ENCODE measurements at places on chromosomes 6 and 20.

DNA sequence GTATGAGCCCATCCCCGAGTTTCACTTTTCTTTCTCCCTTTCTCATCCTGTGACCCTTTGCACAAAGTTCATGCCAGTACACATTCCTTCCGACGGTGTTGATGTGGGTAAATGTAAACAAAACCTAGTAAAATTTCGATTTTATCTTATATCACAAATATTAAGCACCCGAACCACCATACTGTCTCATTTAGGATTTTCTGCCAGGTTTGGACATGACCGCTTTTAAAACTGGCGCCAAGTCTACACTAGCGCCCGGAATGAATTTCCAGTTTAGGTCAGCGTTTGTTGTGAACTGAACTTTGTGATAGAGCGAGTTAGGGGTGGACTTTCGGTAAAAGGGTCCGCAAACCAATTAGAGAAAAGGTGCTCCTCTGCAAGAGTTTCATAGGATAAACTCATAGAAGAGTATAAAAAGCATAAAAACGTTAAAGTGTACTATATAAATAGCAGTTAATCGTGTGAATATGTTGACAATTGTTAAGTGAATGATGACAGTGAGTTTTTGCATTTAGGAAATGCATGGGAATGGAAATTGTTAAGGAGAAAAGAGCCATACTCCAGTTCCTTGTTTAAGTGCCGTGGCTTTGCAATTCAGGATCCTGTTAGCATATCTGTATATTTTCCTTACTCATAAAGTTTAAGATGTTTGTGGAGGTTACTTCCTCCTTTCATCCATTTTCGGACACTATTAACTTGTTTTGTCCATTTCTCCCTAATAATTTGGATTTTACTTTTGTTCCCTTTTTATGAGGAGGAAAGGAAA, 937 bp downstream of the AKAP7 start:
- DNase-seq = no peak

DNA sequence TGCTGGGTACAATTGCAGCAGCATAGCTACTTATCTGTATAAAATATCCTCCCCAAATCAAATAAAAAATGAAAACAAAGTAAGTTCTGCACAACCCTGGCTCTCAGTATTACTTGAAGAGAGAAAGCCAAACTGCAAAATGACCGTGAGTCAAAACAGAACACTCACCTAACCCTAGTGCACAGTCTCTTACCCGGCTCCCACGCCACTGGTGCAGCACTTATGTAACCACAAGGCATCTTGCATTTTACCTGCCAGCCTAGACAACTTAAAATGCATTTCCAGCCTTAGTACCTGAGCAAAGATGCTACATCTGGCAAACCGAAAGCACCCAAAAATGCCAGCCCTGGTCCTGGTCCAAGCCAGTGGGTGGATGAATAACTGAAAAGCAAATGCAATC, 12.4 kb upstream of the SIRPB1 start:
- no peak for DNase-seq

- no peak for DNase-seq
Measured at GRCh38 chr20:11755071-11755841, 162.4 kb upstream of the BTBD3 start.

GRCh38 chr6:43481591-43482236, 4.3 kb downstream of the TJAP1 start:
- DNase-seq = no peak

DNA sequence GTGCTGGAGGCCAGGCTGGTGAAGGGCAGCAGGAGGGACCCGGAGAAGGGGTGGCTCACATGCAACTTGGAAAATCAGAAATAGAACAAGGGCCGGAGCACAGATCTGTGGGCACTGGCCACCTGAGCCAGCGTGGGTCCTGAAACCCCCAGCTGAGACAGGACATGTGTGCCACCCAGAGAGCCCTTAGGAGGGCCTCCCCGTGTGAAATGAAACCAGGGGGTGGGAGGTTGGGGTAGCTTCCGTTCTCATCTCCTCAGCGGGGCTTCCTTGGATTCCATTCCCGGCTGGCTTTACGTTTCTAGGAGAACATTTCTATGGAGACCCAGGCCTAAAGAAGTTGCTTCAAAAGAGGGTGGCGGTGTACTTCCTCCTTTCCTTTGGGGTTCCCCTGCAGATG, 5.7 kb downstream of the FOXP4 start:
- DNase-seq = no peak

DNA sequence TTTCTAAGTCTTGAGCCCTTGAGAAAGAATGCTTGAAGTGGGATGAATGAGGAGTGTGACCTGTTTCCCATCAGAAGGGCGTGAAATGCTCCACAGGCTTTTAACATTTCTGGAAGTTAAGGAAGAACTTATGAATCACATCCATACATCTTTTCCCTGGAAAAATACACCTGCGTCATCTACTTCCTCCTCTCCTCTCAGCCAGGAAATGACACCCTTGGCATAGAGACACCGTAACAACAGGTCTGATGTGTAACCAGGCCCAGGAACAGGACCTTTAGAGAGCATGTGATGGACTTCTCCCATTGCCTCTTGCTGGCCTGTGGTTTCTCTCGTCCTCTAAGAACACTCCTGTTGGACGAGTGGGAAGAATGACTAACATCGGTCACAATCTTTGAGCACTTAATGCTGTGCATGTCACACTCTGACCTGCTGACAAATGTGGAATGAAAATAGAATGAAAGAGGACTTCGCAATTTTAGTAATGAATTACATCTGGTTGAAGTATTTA, 28.5 kb upstream of the CITED2 start:
- DNase-seq = no peak

DNA sequence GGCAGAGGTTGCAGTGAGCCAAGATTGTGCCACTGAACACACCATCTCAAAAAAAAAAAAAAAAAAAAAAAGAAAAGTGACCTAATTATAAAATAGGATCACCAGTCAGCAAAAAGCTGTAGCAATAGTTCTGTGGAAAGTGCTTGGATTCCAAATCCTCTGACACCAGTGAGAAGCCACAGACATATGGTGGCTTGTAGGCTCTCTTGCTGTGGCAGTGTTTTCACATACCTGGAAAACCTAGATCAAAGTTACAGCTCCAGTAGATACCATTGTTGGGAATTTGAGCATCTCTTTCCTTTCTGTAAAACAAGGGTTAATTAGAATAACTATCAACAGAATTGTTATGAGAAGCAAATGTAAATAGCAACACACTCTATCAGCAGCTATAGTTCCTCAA, 4.1 kb downstream of the CCDC170 start:
- DNase-seq = no peak

DNA sequence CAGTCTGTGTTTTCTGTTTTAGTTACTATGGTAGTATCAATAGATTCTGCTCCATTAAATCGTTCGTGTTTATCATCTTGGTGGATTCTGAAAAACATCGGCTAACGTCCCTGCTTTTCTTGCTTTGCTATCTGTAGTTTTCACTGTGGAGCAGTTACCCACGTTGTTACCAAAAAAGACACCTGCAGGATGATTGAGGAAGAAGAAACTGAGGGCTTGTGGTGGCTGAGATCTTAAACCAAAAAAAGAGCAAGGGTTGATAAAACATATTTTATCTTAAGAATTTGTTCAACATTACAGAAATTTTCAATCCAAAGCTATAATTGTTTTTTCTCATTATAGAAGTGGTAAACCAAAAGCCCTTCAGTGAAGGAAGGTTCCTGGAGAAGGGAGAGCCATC, 166.3 kb downstream of the FARS2 start:
- DNase-seq = no peak

DNA sequence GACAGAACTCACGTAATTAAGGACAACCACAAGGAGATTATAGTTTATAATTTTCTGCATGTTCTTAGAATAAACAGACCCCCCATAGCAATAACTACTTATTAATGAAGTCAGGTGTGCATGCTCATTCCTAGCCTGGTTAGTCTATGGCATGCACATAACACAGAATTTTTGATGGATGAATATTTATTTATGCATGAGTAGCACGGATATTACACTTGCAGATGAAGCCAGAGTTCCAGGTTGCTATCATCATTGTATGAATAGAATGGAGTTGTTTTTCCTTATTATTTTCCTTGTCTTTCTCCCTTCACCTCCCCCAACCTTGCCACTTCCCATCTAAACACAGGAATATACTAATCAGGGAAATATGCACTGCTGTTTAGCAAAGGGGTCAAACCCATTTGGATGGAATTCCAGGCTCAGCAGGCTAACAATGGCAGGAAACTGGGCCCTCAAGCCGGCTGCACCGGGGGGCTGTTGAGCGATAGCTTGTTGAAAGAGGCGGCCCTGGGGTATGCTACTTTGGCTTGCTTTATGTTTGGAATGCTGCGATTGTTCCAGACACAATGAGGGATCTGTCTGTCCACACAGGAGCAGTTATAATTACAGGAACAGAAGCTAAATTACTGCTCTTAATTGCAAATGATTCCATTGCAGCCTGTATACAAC, 112.6 kb downstream of the TMEM170B start:
- no peak for DNase-seq

DNA sequence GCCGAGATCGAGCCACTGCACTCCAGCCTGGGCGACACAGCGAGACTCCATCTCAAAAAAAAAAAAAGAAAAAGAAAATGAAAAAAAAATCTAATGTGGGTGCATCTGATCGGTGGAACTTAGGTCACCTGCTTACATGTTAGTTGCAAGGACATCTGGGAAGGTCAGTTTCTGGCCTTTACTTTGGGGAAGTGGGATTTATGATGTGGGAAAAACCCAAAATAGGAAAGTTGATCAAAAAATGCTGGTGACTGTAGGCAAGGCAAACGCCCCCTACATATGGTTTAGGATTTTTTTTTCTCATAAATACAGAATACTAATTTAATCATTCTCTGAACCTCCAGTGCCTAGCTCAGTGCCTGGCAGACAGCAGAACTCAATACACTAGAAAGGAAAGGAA, 69.2 kb upstream of the PIM1 start:
- no peak for DNase-seq

GRCh38 chr20:48782053-48782452, 45.7 kb downstream of the PREX1 start:
- no peak for DNase-seq

- DNase-seq = peak; percentile 40
Measured at GRCh38 chr20:43938932-43939761, 24.5 kb downstream of the TOX2 start.

GRCh38 chr20:3788685-3789155, 2.2 kb upstream of the CENPB start:
- DNase-seq = no peak

GRCh38 chr20:49490689-49491088, 8.2 kb upstream of the KCNB1 start:
- DNase-seq = no peak

GRCh38 chr6:134422426-134423231, 104.7 kb upstream of the SGK1 start:
- no peak for DNase-seq

DNA sequence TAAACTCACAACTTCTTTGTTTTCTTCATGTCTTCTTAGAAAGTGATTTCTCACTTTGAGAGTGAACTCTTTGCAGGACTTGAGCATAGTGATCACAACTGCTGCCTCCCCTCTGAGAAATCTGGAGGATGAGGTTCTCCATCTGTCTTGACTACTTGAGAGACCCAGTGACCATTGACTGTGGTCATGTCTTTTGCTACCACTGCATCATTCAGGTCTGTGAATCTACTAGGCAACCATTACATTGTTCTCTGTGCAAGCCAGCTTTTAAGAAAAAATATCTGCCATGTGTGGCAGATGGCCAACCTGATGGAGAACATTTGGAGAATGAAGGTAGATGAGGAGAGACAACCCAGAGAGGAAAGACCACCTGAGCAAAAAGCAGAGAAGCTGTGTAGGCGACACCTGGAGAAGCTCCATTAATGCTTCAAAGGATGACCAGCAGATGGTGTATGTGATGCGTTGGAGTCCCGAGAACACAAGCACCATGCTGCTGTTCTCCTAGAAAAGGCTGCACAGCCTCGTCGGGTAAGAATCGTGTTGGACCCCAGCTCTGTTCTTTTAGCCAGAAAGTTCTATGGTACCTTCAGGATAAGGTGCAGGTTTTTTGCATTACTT, 25.1 kb upstream of the TRIM26 start:
- DNase-seq = no peak

- DNase-seq = no peak
Measured at GRCh38 chr20:25571240-25571639, 14.1 kb downstream of the NINL start.

DNA sequence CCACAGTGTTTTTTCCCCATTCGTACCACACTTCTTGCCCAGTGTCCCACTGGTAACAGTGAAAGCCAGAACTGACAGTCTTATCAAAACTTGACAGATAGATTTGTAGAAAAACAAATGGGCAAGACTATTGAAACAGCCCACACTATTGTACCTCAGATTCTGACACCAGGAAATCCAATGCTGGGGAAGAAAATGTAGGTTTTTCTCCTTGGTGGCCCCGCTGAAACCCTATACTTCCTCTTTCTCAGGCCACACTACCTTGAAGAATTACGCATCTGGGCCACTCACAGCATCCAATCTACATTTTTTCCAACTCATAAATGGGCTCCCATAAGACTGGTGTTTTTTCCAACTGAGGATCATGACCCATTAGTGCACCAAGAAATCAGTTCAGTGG, 90.9 kb upstream of the HDDC2 start:
- no peak for DNase-seq

DNA sequence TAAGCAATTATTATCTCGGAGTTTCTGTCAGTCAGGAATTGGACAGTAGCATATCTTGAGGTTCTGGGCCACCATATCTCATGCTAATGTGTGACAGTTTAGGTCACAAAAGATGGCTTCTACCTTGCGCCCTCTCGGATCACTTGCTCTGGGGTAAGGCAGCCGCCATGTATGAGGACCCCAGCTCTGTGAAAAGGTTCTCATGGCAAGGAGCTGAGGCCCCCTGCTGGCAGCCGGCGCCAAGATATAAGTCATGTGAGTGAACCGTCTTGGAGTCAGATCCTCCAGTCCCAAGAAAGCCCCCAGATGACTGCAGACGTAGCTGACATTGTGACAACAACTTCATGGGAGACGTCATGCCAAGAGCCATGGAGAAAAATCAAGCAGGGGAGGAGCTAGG, 670.8 kb downstream of the KIF16B start:
- no peak for DNase-seq

GRCh38 chr6:99184696-99185095, 164.8 kb downstream of the FAXC start:
- DNase-seq = no peak

GRCh38 chr6:100881707-100882040, 545 bp upstream of the ASCC3 start:
- no peak for DNase-seq

GRCh38 chr20:9200620-9201019, 131.7 kb downstream of the PLCB4 start:
- no peak for DNase-seq

DNA sequence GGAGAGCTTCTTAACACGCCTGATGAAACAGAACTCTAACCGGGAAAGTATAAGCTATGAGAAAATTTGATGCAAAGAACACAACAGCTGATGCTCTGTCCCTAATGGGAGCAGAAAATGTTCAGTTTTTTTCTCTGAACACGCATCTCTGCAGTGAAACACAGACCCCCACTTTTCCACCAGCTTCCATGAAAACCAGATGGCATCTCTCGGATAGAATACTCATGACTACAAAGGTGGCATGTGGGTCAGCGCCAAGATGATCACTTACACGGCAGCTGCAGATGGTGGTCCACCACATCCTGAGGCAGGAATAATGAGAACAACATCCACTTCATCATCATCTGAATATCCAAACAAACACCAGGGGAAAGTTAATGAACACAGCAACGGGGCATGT, 85.2 kb upstream of the CNR1 start:
- DNase-seq = no peak
